ENCODE measurements at places on chromosomes 2 and 18.

- peak; percentile 24 for DNase-seq
These were observed 93.0 kb upstream of the SLC39A10 start for GRCh38 chr2:195563857-195564512.

GRCh38 chr18:77207540-77207939 lies 42.1 kb upstream of the GALR1 start:
- DNase-seq, result peak; percentile 69

- DNase-seq, result no peak
These were observed 422 bp upstream of the MRPL53 start for GRCh38 chr2:74472945-74473258.

DNA sequence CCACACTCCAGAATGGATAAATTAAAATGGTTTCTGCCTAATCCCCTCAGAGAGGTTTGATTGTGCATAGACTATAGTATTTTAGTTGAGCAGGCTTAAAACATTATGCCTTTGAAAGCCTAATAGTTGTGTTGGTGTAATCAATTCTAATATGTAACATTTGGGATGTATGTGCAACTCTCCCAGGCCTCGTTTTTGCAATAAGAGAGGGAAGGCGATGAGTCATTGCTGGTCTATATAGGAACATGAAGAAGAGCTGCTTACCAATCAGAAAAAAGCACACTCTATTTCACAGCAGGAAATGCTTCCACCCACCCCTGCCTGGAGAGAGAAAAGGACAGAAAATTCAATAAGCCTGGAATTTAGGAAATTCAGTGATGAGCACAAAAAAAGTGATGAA lies 1424.0 kb upstream of the PIK3C3 start:
- no peak for DNase-seq

DNA sequence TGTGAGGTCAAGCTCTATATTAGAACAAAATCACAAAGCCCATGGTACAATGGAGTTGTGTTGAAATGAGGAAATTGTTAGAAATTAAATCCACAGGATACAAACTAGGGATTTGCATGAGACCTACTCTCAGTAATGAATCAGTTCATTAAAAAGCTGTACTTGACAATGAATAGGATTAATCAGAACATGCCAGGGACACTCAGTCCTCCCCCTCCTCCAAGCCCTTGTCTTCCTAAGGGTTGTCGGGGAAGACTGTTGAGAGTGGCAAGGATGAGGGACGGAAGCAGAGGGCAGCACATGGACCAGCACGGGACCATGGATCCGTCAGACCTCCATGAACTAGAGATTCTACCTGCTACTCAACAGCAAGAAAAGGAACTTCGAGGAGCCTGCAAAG lies 39.8 kb downstream of the SPRED2 start:
- DNase-seq, result no peak

GRCh38 chr2:71530641-71531332 lies 77.4 kb downstream of the DYSF start:
- peak; percentile 6 for DNase-seq

DNA sequence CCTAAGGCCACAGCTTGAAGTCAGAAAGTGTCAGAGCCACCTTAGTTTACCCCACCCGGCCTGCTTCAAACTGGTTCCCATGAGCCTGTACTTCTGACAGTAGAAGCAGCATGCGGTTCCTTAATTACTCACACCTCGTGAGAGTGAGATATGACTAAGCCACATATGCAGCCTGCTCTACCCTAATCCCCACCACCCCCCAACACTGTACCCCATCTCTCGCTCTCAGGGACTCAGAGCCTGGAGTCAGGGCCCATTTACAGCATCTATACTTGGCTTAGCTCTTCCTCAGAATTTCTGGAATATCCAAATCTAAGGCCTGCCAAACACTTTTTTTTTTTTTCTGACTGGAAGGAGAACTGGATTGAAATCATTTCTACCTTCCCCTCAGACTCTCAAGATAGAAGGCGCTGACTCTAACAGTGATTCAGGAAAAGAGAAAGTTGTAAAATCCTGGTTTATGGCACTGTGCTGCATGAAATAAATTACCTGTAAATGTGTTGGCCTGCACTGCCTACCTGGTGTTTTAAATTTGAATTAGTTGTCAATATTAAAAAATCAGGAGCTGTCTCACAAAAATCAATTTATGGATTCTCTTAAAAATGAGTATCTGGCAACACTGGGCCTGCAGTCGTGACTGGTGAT lies 360.0 kb downstream of the RND3 start:
- no peak for DNase-seq

GRCh38 chr2:126776692-126777619 lies 121.0 kb downstream of the GYPC start:
- peak; percentile 79 for DNase-seq

GRCh38 chr2:26672112-26672817 lies 20.3 kb upstream of the KCNK3 start:
- DNase-seq, result no peak

DNA sequence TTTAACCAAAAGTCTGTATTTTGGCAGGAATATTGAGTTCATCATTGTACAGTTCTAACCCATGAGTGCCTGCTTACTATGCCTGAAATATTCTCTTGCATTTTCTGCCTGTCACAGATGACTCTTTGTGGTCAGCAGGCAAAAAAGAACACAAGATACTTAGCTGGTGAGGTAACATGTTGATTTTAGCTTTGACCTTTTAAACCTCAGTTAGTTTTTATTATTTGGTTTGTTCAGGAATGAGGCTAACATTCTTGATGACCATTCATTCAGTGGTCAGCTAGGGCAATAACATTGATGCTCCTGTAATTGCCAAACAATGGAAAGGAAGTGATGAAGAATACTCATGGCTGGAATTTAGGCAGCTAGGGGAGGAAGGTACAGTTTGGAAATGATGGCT lies 491.2 kb downstream of the PIK3C3 start:
- DNase-seq, result no peak

DNA sequence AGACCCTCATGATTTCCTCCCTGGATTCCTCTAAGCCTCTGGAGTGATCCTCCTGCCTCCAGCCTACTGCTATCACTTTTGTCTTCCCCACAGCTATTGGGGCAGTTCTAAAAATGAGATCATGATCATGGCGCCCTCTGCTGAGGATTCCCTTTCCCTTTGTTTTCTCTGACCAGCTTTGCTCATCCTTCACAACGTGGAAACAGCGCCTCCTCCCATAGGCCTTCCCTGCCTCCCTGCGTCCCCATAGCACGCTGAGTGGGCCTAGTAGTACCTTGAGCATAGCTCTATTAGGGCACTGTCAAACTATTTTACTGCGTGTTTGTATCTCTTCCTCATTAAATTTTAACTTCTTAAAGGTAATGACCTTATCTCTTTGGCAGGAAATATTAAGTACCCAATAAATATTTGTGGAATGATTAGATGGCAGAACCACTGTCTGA lies 207.0 kb upstream of the FANCL start:
- DNase-seq, result peak; percentile 7

- no peak for DNase-seq
These were observed 427.5 kb upstream of the TRIB2 start for GRCh38 chr2:12289120-12289802.

GRCh38 chr2:23599667-23600066 lies 214.7 kb downstream of the KLHL29 start:
- no peak for DNase-seq

- DNase-seq, result no peak
These were observed 196.8 kb downstream of the SLC8A1 start for GRCh38 chr2:40255103-40255502.

- no peak for DNase-seq
These were observed 183.1 kb downstream of the MYCN start for GRCh38 chr2:16123421-16123820.

DNA sequence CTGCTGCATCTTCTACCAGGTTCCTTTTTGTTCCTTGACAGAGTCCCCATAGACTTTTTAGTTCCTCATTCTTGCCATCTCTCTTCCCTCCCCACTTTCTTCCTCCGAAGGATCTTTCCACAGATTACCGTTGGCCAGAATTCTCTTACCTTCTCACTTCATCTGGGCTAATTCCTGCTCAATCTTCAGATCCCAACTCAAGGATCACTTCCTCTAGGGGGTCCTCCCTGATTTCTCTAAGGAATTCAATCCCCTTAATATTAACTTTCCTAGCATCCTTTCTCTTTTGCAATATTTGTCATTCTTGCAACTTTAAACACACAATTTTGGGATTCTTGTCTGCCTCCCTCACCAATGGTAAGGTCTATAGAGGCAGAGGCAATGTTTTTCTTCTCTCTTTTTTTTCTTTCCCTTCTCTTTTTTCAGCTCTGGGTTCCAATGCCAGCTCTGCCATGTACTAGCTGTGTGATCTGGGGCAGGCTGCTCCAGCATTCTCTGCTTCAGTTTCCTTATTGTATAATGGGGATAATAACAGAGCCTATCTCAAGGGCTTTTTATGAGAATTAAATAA lies 5.4 kb upstream of the KCNE4 start:
- DNase-seq, result no peak

DNA sequence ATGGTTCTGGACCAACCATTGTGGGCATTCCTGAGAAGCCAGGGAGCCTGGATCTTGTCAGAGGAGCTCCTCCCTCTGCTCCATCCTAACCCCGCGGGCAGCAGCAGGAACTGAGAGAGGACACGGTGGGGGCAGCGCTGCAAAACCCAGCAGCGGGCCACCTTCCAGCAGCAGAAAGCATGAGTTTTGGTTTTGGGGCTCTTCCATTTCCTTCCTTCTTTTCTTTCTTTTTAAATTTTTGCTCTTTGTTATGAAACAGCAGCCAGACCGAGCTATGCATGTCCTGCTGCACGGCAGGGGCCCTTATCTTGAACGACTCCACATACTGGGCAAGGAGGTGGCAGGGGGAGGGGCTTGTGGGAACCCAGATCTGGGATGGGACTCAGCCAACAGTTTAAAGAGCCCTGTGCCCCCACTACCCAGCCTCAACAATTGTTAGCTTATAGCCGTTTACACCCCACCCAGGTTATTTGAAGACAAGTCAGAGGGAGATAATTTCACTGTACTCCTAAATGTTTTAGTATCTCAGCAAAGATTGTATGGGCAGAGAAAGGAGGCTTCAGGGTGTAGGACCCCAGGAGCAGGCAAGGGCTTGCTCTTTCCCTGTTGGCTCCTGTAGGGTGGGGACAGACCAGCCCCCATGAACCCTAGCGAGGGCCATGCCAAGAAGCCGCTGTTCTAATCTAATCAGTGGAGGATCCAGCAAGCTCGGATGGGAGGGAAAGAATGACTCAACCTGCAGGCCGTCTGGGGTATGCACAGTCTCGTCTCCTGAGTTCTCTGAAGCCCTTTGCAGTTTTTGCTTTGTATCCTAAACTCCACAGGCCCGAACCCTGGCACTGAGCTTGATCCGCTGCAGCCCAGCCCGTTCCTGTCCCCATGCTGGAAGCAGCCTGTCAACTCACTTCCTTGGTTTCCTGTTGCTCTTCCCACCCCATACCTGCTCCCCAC lies 75.3 kb downstream of the LRRFIP1 start:
- DNase-seq, result peak; percentile 30

DNA sequence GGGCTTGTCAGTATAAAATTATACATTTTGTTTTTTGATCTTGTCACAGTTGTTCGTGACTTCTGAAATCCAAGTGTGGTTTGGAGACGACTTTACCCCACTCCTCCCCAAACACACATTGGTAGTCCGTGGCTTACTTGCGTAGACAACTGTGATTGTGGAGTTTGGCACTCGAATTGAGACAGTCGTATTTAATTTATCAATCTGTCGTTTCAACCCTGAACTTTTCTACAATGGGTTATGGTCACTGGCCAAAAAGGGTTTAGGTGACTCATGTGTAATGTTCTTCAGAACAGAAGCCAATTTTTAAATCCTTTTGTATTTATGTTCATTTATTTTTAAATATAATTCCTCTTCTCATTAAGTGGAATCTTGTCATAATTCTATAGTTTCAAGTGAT lies 129.9 kb downstream of the SPTBN1 start:
- no peak for DNase-seq

DNA sequence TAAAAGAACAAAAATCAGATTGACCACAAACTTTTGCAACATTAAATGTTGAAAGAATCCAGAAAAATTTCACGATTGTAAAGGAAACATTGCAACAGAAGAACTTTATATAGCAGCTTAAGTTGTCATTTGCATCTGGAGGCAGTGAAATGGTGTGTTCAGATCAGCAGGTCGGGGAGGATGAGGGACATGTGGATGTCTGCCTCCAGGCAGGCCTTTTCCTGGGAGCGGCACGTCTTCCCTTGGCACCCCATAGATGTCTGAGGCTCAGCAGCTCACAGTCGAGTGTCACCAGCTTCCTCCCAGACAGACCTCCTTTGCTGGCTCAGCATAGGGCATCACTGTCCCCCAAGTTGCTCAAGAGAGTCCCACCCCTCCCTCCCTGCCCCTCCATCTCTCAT lies 44.3 kb upstream of the ASB1 start:
- DNase-seq, result no peak

- DNase-seq, result no peak
These were observed 118.5 kb downstream of the NRP2 start for GRCh38 chr2:205800773-205801172.

DNA sequence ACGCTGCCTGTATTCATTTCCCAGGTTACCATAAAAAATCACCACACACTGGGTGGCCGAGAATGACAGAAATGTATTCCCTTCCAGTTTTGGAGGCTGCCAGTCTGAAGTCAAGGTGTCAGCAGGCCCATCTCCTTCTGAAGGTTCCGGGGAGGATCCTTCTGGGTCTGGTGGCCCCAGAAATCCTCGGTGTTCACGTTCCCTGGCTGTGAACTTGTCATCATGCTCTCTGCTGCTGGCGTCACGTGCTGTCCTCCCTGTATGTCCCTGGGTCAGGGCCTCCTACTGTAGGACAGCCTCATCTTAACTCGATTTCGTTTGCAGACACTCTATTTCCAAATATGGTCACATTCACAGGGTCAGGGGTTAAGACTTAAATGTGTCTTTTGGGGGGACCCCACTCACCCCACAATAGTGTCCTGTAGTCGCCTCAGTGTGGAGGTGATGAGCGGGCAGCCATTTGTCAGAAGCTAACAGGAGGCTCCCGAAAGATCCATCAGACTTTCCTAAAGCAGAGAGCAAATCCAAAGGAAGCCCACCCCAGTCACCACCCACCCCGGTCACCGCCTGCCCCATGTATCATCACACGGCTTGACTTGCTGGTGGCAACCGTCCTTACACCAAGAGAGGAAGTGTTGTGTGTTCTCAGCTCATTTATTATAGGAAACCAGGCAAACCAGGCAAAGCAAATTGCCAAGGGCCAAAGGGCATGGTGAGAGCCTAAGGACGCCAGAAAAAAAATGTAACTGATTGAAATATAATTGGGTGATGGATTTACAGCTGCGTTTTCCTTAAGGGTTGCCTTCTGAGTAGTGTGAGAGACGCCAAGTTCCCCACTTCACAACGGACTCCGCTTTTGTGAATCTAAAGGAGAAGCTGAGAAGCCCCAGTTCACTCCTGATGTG lies 148.8 kb upstream of the ZNF236 start:
- DNase-seq, result no peak

DNA sequence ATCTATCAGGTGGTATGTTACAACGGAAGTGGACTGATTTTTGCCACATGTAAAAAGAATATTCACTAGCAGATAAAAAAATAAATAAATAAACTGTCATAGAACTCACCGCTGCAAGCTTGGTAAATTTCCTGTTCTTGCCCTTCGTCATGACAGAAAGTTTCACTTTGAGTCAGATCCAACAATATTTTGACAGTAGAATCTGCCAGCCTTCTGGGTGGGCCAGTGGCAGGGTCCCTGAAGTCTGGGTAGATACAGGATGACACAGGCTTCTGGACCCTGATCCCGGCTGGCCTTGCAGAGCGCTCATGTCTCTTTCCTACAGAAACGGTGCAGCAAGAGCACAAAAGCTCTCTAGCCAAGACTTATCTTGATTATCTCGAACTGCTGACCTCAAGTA lies 97.8 kb upstream of the PMAIP1 start:
- peak; percentile 11 for DNase-seq

Measured in CD4-positive, alpha-beta T cell treated with Interleukin-12 subunit alpha and Interleukin-12 subunit beta, for 1 hour (primary cell).